ENCODE measurements at places on chromosomes 1 and 21. TPM values are rescaled to one million over a fixed set of nuclear protein-coding genes. Genes with fewer than 3 reads are reported as not detected.
A peak's percentile ranks its signal among the peaks of the same experiment; 100 is the strongest.

DNA sequence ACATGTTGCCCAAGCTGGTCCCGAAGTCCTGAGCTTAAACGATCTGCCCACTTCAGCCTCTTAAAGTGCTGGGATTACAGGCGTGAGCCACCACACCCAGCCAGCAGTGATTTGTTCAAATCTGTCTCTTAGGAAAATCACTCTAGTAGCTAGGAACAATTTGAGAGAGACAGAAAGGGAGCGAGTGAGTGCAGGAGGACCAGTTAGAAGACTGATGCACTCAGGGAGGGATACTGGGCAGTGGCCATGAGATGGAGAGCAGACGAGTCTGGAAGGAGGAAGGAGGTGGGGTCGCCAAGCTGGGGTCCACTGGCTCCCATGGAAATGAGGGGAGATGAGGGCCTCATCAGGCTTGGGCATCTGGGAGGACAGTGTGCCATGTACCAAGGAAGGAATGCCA lies 23.6 kb upstream of the SSBP3 start:
- H3K27ac ChIP-seq, result no peak overlapping the region
- no peaks in the 10 kb centered on the region for H3K27me3 ChIP-seq
- H3K36me3 ChIP-seq, result no peaks in the 10 kb centered on the region
- H3K4me3 ChIP-seq, result no peak overlapping the region
- H3K4me1 ChIP-seq, result no peaks in the 10 kb centered on the region
- no peak for DNase-seq

DNA sequence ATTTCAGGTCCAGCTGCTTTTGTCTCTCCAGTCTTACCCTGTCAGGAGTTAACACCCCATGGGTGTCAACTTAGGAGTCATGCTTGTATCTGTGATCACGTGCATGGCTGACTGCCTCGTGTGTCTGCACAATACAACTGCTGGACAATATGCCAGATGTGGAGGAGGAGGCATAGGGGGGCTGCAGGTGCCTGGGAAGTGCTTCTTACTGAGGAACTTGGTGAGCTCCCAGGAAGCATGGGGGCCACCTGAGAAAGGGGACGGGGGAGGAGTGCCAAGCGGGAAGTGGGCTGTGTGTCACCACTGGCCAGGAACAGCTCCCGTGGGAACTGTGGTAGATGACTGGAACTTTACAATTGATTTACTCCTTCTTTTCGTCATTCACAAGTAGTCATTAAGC lies 9.5 kb downstream of the RHEX start:
- H3K27ac ChIP-seq, result no peak overlapping the region
- no peak overlapping the region for H3K4me3 ChIP-seq
- no peaks in the 10 kb centered on the region for H3K36me3 ChIP-seq
- no peak for DNase-seq
- H3K27me3 ChIP-seq, result no peaks in the 10 kb centered on the region

The VCAM1 gene
- not detected for total RNA-seq

DNA sequence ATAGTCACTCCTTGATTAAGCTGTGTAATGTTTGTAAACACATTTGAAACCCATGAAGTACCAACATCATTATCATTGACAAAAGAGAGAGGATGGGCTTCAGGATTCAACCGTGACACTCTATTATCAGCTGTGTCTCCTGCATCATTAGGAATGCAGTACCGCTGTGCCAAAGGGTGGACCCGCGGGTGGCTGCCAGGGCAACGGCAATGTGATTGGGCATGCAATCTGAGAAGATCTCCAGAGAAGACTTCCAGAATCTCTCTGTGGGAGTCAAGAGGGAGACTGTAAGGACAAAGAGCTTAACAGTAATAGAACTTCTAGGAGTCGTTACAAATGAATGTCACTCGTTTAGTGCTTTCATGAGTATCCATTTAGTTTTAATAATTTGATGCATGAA lies 97.9 kb downstream of the USH2A start:
- no peak for DNase-seq
- no peaks in the 10 kb centered on the region for H3K27me3 ChIP-seq
- no peak overlapping the region for H3K27ac ChIP-seq
- no peaks in the 10 kb centered on the region for H3K36me3 ChIP-seq
- peaks cover 6% of the 10 kb centered on the region for H3K4me1 ChIP-seq

- H3K27ac ChIP-seq, result no peak overlapping the region
- DNase-seq, result no peak
- no peaks in the 10 kb centered on the region for H3K4me1 ChIP-seq
- H3K27me3 ChIP-seq, result no peaks in the 10 kb centered on the region
- H3K36me3 ChIP-seq, result no peaks in the 10 kb centered on the region
- H3K4me3 ChIP-seq, result no peak overlapping the region
Measured at GRCh38 chr1:16248603-16249516, 11.9 kb upstream of the CPLANE2 start.

The UBE4B gene
- 40.3 TPM for total RNA-seq

DNA sequence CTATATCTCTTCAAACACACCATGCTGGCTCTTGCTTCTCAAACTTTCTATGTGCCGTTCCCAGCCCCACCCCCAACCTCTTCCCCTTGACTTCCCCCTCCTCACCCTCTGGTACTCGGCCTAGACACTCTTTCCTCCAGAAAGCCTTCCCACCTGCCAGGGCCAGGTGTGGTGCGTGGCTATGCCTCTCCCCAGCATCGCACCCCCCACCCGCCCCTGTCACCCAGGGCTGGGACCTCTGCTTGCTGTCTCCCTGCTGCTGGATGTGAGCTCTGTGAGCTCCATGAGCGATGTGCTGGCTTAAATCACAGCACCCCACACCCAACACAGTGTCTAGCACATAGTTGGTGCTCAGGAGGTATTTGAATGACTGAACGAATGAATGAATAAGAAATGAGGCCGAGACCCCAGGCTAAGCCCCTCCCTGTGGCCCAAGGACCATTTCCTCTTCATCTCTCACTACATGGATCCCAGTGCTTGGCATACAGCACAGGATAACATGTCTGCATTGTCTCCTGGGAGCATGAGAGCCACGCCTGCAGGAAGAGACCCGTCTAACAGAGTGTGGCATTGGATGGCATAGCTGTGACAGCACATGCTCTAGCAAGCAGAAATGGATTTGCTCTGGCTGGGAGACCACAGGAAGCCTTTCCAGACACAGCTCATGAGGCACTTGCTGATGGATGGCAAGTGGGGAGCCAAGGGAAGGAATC lies 19.7 kb downstream of the TNNT2 start:
- H3K4me1 ChIP-seq, result no peaks in the 10 kb centered on the region
- no peak overlapping the region for H3K27ac ChIP-seq
- H3K27me3 ChIP-seq, result no peaks in the 10 kb centered on the region

- no peak for DNase-seq
- H3K36me3 ChIP-seq, result no peaks in the 10 kb centered on the region
- H3K27ac ChIP-seq, result no peak overlapping the region
- no peak overlapping the region for H3K4me3 ChIP-seq
- no peaks in the 10 kb centered on the region for H3K4me1 ChIP-seq
- H3K27me3 ChIP-seq, result no peaks in the 10 kb centered on the region
Measured at GRCh38 chr1:77434967-77435366, 153.1 kb downstream of the AK5 start.

GRCh38 chr1:51321924-51322280 lies 8.5 kb downstream of the TTC39A start:
- no peaks in the 10 kb centered on the region for H3K27me3 ChIP-seq
- no peak overlapping the region for H3K27ac ChIP-seq
- no peak overlapping the region for H3K4me3 ChIP-seq
- H3K36me3 ChIP-seq, result no peaks in the 10 kb centered on the region

GRCh38 chr1:15573477-15573876 lies 11.4 kb downstream of the AGMAT start:
- H3K36me3 ChIP-seq, result peaks cover 2% of the 10 kb centered on the region
- no peaks in the 10 kb centered on the region for H3K27me3 ChIP-seq
- H3K4me1 ChIP-seq, result no peaks in the 10 kb centered on the region
- no peak for DNase-seq
- H3K4me3 ChIP-seq, result no peak overlapping the region

DNA sequence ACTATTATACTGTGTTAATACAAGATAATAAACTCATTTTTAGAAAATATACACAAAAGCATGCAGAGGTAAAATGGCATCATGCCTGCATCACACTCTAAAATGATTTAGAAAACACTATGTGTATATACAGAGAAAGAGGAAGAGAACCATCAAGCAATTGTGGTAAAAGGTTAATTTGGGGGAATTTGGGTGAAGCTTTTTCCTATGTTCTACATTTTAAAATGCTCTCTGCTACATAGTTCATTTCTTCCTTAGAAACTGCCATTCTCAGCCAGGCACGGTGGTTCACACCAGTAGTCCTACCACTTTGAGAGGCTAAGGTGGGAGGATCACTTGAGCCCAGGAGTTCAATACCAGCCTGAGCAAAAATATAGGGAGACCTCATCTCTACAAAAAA lies 44.1 kb downstream of the GON4L start:
- no peak overlapping the region for H3K27ac ChIP-seq
- no peaks in the 10 kb centered on the region for H3K4me1 ChIP-seq
- DNase-seq, result no peak
- H3K27me3 ChIP-seq, result no peaks in the 10 kb centered on the region
- H3K36me3 ChIP-seq, result no peaks in the 10 kb centered on the region

DNA sequence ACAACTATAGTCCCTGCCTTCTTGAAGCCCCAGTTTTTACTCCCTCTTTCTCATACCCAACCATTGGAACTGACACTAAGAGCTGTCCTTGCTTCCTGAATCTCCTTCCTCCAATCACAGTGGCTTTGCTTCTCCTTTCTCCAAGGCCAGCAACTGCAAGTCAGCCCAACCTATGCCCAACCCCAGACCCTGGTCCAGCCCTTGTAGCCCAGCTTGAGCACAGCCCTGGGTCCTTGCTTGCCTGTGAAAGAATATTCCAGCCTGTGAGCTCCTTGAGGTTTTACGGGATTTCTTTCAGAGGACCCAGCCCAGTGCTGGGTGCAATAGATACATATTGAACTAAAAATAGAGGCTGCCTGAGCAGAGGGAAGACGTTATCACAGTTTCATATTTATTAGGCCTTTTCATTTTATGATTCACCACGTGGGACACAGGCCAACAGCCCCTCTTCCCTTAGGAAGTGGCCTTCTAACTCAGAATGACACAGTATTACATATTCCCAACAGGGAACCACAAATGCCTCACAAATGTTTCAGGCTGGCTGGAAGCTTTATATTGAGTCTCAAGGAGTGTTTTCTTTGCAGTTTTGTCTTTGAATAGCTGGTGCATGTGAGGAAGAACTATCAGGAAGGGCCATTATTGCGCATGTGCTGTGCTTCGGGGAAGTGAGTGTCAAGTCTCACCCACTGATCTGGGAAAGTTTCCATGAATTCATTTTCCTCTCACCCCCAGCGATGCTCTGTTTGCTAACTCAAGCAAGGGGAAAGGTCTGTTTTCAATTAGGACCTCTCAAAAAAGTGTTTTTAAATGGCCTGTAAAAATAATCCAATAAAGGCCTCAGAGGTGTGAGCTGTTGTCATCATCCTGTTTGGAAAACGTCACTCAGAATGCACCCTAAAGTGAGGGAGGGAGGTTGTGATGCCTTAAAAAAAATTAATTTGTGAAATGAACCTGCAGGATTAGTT lies 92.3 kb upstream of the NFIA start:
- no peak overlapping the region for H3K27ac ChIP-seq
- H3K36me3 ChIP-seq, result no peaks in the 10 kb centered on the region
- no peaks in the 10 kb centered on the region for H3K4me1 ChIP-seq
- H3K27me3 ChIP-seq, result no peaks in the 10 kb centered on the region

- no peak overlapping the region for H3K4me3 ChIP-seq
- no peaks in the 10 kb centered on the region for H3K27me3 ChIP-seq
- no peak overlapping the region for H3K27ac ChIP-seq
- H3K4me1 ChIP-seq, result peaks cover 9% of the 10 kb centered on the region
Measured at GRCh38 chr1:28663871-28664470, 4.6 kb upstream of the GMEB1 start.

- no peak overlapping the region for H3K4me3 ChIP-seq
- no peaks in the 10 kb centered on the region for H3K36me3 ChIP-seq
- no peak overlapping the region for H3K27ac ChIP-seq
Measured at GRCh38 chr1:22814176-22815042, 103.8 kb downstream of the EPHB2 start.

DNA sequence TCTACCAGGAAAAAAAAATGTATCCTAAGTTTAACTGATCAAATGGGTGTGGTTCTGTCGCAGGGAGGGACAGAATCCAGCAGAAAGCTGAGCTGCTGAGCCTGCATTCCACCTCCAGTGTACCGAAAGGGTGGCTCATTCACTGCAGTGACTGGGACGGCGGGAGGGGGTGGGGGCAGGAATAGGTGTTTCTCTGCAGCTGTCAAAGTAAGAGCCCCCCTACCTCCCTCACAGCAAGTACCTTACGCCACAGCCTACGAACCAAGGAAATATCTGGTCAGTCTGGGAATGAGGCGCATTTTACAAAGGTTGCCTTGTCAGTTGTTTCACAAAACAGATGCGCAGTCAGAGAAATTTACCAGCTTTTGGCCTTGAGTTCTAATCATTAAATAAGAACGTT lies 1.7 kb downstream of the S100B start:
- no peaks in the 10 kb centered on the region for H3K36me3 ChIP-seq
- no peak overlapping the region for H3K4me3 ChIP-seq
- no peaks in the 10 kb centered on the region for H3K4me1 ChIP-seq
- no peak overlapping the region for H3K27ac ChIP-seq

- no peak overlapping the region for H3K4me3 ChIP-seq
- H3K27me3 ChIP-seq, result no peaks in the 10 kb centered on the region
- no peak for DNase-seq
- H3K27ac ChIP-seq, result no peak overlapping the region
- H3K4me1 ChIP-seq, result no peaks in the 10 kb centered on the region
- no peaks in the 10 kb centered on the region for H3K36me3 ChIP-seq
Measured at GRCh38 chr1:79726321-79726720, 719.8 kb upstream of the ADGRL4 start.

DNA sequence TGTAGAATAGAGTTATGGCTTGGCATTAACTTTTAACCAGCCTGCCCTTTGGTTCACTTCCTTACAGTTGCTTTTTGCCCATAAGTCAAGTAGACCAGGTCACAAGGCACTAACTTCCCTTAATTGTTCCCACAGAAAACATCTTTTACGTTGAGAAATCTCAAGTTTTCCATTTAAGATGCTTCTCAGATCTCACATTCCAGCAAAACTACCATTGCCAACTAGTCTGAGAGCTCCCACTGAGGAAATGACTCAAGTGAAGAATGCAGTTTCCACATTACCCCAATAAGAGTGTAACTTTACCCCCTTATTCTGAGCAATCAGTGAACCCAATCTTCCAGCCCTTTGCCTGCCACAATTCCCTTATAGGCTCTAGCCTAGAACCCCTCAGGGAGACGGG lies 502.2 kb upstream of the OLFM3 start:
- no peak overlapping the region for H3K27ac ChIP-seq
- no peak overlapping the region for H3K4me3 ChIP-seq
- H3K36me3 ChIP-seq, result no peaks in the 10 kb centered on the region
- DNase-seq, result no peak

The KCNJ9 gene
- total RNA-seq, result not detected

- no peaks in the 10 kb centered on the region for H3K27me3 ChIP-seq
- no peaks in the 10 kb centered on the region for H3K36me3 ChIP-seq
- no peak for DNase-seq
- H3K27ac ChIP-seq, result peak overlapping the region; percentile 51
- peaks cover 36% of the 10 kb centered on the region for H3K4me1 ChIP-seq
Measured at GRCh38 chr1:85220756-85221201, 20.0 kb upstream of the SYDE2 start.

- H3K27ac ChIP-seq, result no peak overlapping the region
- no peaks in the 10 kb centered on the region for H3K27me3 ChIP-seq
- H3K36me3 ChIP-seq, result no peaks in the 10 kb centered on the region
- H3K4me3 ChIP-seq, result no peak overlapping the region
- no peaks in the 10 kb centered on the region for H3K4me1 ChIP-seq
- DNase-seq, result no peak
Measured at GRCh38 chr1:208600456-208601190, 356.4 kb upstream of the PLXNA2 start.

The RIMKLA gene
- total RNA-seq, result 10.6 TPM

- H3K36me3 ChIP-seq, result no peaks in the 10 kb centered on the region
- no peak overlapping the region for H3K27ac ChIP-seq
- no peaks in the 10 kb centered on the region for H3K4me1 ChIP-seq
- no peak for DNase-seq
Measured at GRCh38 chr1:156845055-156845952, 13.6 kb downstream of the INSRR start.

The RUNX1 gene
- 12.1 TPM for total RNA-seq

Measured in Caco-2 (cell line).